ENCODE measurements at places on chromosomes 13 and 19.
A peak's percentile ranks its signal among the peaks of the same experiment; 100 is the strongest.

DNA sequence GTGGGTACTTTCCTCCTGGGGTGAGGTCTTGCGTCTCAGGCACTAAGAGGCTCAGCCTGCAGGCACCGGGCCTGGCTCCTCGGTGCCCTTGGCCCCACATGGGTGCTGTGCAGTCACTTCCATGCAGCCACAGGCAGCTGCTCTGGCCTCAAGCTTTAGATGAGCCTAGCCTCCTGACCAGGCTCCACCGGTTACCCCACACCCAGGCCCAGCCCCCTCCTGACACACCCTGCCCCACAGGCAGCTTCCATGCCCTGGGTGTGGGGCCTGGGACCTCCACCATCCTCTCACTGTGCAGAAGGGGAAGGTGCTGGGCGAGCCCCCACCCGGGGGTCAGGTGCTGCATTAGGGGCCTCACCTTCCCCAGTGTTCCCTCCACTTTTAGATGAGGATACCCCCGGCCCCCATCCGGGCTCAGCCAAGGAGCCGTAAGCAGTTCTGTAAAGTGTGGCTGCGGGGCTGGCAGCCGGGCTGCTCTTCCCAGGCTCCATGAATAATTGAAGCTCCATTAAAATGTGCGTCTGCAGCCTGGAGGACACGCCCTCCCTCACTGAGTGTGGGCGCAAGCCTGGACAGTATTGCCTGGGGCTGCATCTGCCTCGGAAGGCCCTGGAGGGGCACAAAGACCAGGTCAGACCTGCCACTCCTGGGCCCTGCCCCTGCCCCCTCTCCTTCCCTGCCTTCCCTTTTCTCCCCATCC, 72.5 kb upstream of the KCTD15 start:
- DNase-seq, result no peak

GRCh38 chr13:101996954-101997353, 404.9 kb downstream of the FGF14 start:
- DNase-seq, result no peak

GRCh38 chr13:27339299-27339698, 68.7 kb downstream of the RASL11A start:
- DNase-seq, result peak; percentile 22

- no peak for DNase-seq
Measured at GRCh38 chr19:38219221-38219620, 4.8 kb downstream of the DPF1 start.

DNA sequence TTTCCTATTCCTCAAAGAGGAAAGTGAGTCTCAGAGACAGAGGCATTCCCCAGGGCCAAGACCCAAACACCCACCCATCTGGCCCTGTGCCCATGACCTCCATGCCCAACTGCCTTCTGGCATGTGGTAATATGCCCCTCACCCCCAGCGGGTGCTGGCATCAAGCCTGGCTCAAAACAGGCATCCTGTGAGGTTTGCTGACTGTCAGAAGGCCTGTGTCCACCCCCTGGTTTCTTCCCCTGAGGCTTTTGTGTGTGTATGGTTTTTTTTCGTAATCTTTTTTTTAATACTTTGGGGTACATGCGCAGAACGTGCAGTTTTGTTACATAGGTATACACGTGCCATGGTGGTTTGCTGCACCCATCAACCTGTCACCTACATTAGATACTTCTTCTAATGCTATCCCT, 7.6 kb upstream of the KANK2 start:
- DNase-seq, result no peak

- no peak for DNase-seq
Measured at GRCh38 chr13:50518781-50519201, 324.7 kb downstream of the DLEU7 start.

DNA sequence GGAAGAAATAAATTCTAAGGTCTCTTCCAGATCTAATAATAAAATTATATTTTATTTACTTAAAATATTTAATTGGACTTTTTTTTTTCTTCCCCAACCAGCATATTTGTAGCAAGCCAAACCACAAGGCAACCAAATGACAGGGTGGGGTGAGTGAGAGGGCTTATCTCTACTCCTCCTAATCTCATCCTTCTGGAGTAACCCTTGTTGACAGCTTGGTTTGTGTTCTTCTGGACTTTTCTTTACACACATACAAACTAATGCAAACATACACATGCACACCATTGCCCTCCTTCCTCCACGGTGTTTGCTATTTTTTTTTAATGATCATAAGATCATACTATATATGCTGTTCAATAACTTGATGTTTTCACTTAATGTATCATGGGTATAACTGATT, 383.1 kb downstream of the DLEU7 start:
- DNase-seq, result no peak

DNA sequence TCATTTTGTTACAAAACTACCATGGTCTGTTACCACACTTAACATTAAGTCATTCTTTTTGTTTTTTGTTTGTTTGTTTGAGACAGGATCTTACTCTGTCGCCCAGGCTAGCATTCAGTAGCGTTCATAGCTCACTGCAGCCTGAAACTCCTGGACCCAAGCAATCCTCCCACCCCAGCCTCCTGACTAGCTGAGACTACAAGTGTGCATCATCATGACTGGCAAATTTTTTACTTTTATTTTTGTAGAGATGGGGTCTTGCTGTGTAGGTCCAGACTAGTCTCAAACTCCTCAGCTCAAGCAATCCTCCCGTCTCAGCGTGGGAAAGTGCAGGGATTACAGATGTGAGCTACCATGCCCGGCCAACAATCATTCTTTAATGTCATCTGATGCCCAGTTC, 3.3 kb downstream of the ALDH16A1 start:
- no peak for DNase-seq

DNA sequence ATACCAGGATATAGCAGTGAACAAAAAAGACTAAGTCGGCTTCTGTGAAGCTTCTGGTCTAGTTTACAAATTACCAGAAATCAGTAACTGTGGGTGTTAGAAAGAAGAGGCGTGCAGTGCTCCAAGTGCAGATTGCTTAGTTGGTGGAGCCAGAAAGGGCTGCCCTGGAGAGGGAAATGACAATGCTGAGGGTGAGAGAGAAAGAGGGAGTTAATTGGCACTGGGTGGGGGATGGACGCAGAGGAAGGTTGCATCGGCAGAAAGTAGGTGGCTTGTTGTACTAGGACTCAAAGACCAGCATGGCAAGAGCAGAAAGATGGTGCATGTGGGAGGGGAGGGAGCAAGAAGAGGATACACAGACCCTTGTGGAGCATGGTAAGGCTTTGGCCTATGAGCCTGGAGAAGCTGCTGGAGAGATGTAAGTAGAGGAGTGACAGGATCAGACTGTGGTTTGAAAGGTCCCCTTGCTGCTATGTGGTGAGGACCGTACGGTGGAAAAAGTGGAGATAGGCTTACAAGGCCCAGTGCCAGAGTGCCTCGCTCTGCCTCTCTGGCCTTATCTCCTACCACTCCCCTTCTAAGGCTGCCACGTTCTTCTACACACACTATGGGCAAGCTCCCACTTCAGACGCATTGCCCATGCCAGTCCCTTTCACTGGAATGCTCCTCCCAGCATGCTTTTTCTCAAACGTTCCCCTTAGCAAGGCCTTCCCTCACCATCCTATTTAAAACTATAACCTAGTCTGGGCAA, 13.5 kb downstream of the SMG9 start:
- DNase-seq, result no peak

DNA sequence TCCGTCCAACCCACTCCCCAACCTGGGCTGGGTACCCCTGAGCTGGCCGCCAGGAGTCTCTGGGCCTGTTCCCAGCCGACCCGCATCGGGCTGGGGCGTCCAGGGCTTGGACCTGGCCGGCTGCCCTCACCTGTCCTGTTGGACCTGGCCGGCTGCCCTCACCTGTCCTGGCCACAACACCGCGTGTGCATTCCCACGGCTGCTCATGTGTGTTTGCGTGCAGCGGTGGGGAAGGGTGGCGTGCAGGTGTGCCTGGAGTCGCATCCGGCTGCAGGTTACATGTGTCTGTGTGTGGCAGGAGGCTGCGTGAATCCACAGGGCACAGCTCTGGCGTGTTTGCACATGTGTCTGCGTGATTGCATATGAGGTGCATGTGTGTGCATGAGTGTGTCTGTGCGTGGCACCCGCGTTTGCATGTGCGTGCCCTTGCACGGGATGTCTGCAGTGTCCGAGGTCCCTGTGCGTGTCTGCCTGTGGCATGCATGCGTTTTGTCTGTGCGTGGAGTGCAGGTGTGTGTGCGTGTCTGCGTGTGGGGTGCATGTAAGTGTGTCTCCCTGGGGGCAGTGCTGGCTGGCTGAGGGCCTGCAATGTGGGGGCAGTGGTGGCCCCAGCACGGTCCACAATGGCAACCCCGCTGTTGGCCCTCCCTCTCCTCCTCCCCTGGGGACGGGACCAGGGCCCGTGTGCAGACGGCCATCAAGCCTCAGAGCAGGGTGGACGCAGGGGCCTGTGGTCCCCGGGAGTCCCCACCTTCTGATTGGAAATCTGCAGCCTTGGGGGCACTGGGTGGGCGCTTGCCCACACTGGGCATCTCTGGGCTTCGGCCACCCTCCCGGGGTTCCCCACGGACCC, 3.4 kb downstream of the EFNA2 start:
- no peak for DNase-seq

DNA sequence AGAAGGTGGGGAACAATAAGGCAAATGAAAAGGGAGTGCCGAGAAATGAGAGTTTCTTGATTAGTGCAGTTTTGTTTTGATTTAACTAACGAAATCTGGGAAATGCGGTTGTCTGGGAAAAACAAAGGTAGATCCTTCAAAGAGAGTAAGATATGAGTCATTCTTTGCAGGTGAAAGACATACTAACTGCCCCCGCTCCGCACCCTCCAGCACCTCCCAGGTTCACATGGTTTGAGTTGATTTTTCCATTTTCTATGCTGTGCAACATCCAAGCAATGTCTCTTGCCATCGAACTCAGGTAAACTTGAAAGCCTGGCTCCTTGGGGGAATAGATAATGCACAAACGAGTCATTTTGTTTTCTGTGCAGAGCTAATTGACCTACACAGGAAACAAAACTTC, 84.1 kb upstream of the KLF12 start:
- no peak for DNase-seq

DNA sequence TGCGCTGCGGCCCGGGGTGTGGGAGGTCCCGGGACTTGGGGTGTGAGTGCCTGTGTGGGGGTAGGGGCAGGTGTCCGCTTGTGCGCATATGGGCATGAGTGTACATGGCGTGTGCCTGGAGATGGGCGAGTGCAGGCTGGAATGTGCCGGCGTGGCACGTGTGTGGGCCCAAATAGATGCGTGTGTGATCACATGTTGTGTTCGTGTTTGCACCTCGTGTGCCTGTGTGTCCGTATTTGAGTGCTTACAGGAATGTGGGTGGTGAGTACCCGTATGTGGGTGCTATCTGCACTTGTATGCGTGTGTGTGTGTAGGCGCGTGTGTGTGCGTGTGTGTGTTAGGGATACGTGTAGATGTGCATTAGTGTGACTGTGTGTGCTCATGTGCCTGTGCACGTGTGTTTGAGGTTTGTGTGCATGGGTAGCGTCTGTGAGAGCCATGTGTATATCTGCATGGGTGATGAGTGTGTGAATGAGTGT, 3.4 kb downstream of the ZNF536 start:
- no peak for DNase-seq

GRCh38 chr13:28408235-28408848, 86.6 kb downstream of the FLT1 start:
- DNase-seq, result no peak

- DNase-seq, result no peak
Measured at GRCh38 chr13:31204592-31204991, 4.8 kb downstream of the B3GLCT start.

GRCh38 chr19:40143612-40144011, 47.6 kb upstream of the MAP3K10 start:
- DNase-seq, result no peak

- DNase-seq, result no peak
Measured at GRCh38 chr13:69948016-69948415, 159.6 kb upstream of the ATXN8OS start.

GRCh38 chr19:4103080-4103433, 20.9 kb downstream of the MAP2K2 start:
- DNase-seq, result no peak

GRCh38 chr13:43041369-43041921, 18.1 kb downstream of the DNAJC15 start:
- DNase-seq, result no peak

GRCh38 chr13:111267205-111267604, 53.2 kb upstream of the TEX29 start:
- no peak for DNase-seq

DNA sequence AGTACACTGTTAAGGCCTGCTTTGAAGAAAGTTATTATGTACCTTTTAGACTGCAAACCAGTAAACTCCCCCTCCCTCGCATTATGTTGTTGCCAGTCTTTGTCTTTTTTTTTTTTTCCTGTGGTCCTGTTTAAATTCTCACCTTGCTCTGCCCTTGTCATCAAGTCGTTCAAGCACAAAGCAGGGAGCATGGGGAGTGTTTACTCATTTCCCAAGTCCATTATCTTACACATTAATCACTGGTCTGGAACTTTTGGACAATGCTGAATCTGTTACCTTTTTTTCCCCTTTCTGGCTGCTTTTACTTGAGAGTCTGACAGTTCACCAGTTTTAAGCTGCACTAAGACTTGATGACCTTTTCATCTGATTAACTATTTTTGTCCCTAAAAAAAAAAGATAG, 108.2 kb downstream of the DACH1 start:
- DNase-seq, result no peak

DNA sequence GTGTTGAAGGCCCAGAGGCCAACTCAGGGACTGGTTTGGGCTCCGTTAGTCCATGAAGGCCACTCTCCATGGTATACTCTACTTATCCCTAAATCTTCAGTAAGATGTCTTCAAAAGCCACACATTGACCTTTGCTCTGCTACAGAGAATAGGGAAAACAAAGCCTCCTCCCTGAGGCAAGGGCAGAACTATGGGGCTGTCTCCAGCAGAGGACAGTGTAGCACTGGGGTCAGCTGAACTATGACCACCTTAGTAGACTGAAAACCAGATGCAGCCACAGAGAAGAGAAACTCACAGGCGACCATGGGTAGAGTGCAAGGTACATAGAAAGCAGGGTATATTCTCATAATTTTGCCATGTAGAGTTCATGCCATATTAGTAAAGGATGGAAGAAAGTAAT, 587.4 kb downstream of the LMO7 start:
- no peak for DNase-seq

- DNase-seq, result no peak
Measured at GRCh38 chr13:75443356-75443958, 38.5 kb downstream of the TBC1D4 start.

GRCh38 chr19:54608792-54609191, 15.4 kb downstream of the LILRA1 start:
- DNase-seq, result no peak
